ENCODE measurements at places on chromosomes 3 and 15.

- no peak for DNase-seq
These were observed 8.4 kb upstream of the SNRPA1 start for GRCh38 chr15:101303408-101303807.

GRCh38 chr3:66015841-66016240 lies 22.9 kb downstream of the MAGI1 start:
- DNase-seq: no peak

DNA sequence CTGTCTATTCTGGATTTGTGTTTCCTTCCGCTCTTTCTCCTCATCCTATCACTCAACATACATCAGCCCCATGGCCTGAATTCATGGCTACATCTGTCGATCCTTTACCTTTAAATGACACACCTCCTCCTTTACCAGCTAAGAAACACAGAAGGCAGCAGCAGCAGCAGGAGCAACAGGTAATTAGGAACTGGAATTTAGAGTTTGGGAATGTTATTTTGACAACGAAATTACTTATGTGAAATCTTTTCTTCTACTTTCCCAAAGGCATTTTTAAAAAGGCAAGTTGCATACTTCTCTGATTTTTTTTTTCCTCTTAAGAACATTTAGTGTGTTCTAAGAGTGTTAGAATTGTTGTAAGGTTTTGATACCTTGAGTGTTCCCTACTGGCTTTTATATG lies 29.1 kb upstream of the ABHD10 start:
- DNase-seq: no peak

DNA sequence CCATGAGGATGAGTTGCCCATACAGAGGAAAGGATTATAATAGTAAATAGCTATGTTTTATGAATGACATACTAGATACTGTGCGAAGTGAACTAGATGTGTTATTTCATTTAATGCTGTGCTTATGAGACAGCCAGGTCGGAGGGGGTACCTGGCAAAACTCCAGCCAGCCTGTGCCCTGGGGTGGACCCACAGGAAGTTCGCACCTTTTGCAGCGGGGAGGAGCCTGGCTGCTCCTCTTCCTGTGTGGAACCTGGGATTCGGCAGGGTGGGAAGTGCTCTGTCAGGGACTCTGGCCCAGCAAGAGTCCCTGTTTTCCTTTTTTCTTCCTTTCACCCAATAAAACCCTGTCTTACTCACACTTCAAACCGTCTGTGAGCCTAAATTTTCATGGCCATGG lies 452.2 kb downstream of the IL5RA start:
- no peak for DNase-seq

DNA sequence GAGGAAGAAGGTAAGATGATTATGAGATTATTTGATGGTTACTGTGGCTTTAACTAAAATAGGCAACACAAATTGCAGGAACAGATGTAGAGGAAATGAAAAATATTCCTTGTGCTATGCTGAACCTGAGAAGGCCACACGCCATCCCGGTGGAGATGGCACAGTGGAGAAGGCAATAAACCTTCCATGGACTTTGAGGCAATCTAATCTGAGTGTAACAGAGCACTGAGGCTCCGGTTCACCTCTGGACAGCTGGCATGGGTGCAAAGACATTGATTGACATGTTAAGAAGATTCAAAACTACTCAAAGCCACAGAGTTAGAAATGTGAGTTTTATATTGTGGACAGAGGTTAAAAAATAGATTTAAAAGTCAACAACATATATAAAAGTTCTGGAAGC lies 535.7 kb downstream of the AGBL1 start:
- DNase-seq: no peak

- no peak for DNase-seq
These were observed 983 bp downstream of the KBTBD12 start for GRCh38 chr3:127915937-127916493.

DNA sequence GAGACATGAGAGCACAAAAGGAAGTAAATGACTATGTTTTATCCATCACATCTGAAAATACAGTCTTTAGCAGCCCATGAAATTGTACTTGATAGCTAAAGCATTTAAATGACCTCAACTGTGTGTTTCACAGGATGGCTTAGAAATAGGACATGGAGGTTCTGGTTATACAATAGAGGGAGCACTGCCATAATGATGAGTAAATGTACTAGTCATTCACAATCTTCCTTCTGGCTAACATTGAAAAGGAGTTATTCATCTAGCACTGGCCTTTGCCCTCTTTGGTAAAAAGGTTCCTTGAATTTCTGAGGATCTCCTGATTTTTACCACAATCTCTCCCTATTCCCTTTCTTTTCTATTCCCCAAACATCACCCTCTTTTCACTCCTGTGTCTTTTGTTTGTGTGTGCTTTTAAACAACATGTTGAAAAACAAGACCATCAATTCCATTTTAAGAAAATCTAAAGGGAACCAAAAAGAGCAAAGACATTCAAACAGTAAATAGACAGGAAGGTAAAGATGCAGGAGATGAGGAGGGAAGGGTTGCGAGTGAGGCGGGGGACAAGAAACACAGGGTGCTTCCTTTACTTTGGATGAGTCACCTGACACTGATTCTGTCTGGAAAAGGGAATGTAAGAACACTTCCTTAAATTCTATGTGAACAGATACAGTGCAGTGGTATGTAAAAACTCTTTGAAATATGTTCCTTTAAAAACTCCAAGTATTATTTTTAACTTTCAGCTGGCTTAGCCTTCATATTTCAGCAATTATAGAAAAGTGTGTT lies 619.0 kb downstream of the MECOM start:
- no peak for DNase-seq

Measured in activated T-cell treated with anti-CD3 and anti-CD28 coated beads for 4 hours (primary cell).